ENCODE measurements at places on chromosomes 1 and 21.

DNA sequence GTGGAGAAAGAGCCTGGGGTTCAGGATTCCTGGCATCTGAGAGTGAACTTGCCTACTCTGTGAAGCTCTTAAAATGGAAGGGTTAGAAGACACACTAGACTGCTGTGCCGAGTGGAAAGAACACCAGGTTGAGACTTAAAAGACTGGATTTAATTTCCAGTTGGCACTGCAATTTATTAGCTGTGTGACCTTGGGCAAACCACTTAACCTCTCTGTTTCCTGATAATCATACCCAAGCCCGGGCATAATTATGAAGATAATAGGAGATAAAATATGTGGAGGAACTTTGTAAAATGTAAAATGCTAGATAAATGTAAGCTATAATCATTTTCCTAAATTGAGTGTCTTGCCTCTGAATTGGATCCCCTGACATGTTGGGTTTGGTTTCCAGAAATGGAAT is 4.7 kb upstream of the LHX4 start:
- DNase-seq: no peak

- DNase-seq: peak; percentile 69
Measured at GRCh38 chr21:43203591-43203990, 34.8 kb downstream of the CRYAA start.

- no peak for DNase-seq
Measured at GRCh38 chr1:199931666-199932377, 95.7 kb upstream of the NR5A2 start.

DNA sequence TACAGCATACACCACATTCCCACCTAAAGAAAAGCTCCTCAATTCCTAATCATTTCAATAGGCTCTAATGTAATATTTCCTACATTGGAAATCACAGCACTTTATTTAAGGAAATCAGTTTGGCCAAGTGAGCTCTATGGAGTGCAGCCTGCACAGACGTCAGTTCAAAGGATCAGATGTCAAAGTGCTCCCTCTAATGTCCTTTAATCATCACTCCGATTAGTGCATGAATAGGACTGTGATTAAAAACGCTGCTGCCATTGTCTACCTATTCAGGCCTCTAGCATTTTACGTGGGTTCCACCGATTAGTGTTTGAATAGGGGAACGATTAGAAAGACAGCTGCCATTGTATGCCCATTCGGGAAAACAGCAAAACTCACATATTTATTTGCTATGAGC is 50.2 kb downstream of the DPYD start:
- no peak for DNase-seq

- no peak for DNase-seq
Measured at GRCh38 chr1:160428655-160429054, 28.3 kb downstream of the VANGL2 start.

DNA sequence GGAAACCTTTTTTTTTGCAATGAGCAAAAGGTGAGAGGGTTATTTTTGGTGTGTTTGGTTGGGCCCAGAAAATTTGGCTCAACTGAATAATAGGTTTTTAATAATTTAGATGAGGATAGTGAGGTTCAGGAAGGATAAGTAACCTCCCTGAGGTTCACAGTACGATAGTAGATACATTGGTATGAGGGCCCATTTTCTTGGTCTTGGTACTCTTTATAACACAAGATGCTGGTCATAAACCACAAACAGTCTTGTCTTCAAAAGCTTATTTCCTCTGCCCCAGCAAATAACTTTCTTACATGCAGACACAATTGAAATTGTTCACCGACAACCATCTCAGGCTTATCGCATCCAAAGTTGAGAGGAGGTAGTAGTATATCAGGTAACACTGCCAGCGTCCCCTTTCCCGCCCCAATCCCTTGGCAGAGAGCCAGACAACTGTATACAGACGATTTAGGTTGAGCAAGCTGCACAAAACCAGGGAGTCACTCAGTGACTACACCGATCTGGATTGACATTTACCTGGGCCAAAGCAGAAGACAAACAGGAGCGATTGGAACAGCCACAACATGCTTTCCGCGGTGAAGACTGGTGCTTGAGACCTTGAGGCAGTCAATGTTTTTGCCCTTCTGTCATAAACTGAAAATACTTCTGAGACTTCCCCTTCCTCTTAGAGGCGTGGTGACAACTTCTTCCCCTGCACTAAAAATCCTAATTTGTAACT is at the start of gene SLAMF6:
SLAMF6 (minus strand) TSS at position 634 of the 724 bp plus-strand sequence; CDS start at position 571, 63 bp downstream.
- no peak for DNase-seq

- peak; percentile 94 for DNase-seq
Measured at GRCh38 chr1:10796029-10796944, at the start of gene CASZ1. Gene CASZ1 (minus strand): TSS chr1:10796646. CDS start chr1:10693889, 102,757 bp downstream.

DNA sequence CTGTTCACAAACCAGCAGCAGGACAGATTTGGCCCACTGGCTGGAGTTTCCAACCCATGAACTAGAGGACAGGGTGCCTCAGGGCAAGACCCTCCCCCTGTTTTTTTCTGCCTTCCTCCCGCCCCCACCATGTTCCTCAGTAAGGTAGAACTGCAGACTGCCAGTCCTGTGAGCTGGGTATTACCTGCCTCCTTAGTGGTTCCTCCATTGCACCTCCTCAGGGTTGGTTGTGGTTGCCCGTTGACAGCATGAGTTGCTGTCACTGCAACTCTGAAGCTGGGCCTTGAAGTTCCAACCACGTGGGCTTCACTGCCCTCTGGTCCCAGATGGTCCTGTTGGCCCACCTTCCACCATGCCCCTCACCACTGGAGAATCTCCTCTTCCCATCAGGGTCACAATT is 28.8 kb downstream of the TENT5C start:
- no peak for DNase-seq

DNA sequence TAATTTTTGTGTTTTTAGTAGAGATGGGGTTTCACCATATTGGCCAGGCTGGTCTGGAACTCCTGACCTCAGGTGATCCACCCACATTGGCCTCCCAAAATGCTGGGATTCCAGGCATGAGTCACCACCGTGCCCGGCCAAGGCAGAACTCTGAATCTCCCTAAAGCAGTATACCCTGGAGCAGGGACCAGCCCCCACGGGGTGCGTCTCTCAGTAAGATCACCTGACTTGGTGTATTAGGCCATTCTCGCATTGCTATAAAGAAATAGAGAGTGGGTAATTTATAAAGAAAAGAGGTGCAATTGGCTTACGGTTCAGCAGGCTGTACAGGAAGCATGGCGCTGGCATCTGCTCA is 14.2 kb downstream of the DFFB start:
- no peak for DNase-seq

DNA sequence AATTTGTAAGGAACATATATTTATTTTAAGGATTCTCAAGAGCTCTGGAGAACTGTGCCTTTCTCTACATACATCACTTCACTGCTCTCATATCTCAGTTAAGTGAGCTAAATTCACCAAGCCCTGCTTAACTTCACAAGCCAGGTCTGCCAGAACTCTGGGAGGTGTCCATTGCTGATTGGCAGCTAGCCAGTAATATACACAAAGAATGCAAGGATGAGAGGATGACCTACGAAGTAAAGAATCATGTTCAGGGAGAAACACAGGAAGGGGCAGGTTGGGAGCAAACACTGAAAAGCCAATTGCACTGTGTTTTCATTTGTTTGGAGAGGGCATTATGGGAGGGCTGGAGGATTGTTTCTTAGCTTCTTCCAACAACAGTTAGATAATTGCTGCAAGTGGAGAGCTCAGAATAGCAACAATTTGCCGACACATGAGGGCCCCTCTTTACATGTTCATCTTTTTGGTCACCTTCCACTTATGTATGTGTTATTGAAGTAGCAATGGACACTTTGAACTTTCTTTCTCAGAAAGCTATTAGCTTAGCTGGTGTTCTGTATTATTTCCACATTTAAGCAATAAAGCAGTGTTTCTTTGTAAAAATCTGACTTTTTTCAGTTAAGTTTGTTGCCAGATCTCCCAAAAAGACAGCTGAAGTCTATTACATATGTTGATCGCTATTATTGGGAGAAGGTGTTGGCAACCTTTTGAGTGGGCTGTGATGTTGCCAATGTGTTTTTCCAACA is 254.8 kb downstream of the LTN1 start:
- no peak for DNase-seq

- peak; percentile 83 for DNase-seq
Measured at GRCh38 chr21:36059823-36060158, 535 bp downstream of the SETD4 start.

GRCh38 chr1:212559929-212560328 is 48.6 kb upstream of the ATF3 start:
- DNase-seq: no peak

DNA sequence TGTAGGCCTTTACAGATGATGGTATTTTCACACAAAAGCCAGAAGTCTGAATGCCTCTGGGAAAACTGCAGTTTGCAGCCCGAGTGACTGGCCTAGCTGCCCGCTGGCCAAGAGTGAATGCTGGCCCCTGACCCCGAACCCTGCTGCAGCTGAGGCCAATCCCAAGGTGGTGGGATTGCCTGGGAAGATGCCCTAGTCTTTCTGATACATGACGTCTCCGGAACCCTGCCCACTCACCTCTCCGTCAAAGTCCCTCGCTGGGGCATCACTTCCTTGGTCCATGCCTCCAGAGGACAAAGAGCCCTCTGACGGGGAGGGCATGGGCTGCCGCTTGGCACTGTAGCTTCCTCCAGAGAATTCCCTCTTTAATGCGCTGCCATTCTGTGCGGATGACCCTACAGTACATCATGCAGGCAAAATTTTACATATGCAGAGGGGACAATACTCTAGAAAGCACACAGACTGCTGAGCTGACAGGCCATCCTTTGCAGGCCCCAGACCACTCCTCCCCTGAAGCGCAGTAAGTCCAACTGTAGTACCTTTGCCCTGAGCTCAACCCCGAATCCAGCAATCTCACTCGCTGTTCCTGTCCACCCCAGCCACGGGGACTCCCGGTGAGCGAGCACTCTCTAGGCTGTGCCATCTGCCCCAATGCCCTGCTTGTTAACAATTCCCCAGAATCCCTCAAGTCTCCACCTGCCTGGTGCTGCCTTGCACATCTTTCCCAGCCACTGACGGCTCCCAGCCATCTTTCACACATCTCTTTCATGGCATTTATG is 54.7 kb downstream of the COQ8A start:
- DNase-seq: no peak

DNA sequence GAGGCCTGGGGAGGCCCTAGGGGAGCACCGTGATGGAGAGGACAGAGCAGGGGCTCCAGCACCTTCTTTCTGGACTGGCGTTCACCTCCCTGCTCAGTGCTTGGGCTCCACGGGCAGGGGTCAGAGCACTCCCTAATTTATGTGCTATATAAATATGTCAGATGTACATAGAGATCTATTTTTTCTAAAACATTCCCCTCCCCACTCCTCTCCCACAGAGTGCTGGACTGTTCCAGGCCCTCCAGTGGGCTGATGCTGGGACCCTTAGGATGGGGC is 5.2 kb downstream of the ELF3 start:
- DNase-seq: no peak

GRCh38 chr1:221184131-221184794 is 305.0 kb downstream of the HLX start:
- DNase-seq: no peak

All from osteocyte (in vitro differentiated cells).